ACHN (cell line): ENCODE measurements at places on chromosomes 1 and 21.

- no peak for DNase-seq
These were observed 39.9 kb downstream of the AKNAD1 start for GRCh38 chr1:108817016-108817415.

GRCh38 chr21:33238565-33239255 lies 9.0 kb downstream of the IFNAR2 start:
- no peak for DNase-seq

DNA sequence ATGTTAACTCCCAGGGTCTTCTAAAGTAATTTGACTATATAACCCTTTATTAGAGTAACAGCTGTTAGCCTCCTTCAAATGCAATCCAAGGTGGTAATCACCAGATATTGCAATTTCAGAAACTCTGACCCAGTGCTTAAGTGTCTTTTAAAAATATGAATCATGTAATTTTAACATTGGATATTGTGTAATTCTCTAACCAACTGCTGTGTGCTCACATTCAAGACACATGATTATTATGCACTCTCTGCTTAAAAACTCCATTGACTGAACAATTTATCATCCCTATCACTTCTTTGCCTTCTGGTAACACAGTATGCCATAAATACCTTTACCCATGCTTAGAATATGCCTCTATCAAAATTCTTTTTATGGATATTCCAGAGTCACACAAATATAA lies 537.4 kb upstream of the RGS18 start:
- DNase-seq: no peak

- no peak for DNase-seq
These were observed 100.1 kb downstream of the C1orf21 start for GRCh38 chr1:184486761-184487445.

- no peak for DNase-seq
These were observed 33.2 kb upstream of the SAMD13 start for GRCh38 chr1:84268346-84268745.

DNA sequence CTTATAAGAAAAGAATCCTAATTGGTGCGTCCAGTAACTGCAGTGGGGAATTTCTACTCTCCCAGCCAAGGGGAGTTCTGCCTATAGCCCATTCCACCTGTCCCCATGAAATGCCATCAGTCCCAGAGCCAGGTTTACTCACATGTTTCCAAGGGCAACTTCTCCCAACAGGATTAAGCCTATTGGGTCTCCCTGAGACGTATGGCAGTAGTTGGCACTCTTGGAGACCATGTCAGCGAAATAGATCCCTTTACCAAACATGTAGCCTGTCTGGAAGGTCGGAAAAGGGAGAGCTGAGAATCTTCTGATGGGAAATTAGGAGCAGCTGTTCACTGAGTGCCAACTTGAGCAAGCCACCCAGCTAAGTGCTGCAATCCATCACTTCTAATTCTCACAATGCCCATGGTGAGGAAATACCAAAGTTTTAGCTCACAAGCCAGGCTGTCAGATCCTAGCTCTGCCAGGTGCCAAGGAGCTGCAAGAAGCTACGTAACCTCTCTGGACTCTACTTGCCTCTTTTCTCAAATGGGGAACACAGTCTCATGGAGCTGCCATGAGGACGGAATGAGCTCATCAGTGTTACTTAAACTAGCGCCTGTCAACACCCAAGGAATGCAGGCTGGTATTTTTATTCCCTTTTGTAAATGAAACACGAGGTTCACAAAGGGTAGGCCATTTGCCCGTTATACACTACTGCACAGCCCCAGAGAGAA lies 43.9 kb downstream of the PARP1 start:
- DNase-seq: no peak

DNA sequence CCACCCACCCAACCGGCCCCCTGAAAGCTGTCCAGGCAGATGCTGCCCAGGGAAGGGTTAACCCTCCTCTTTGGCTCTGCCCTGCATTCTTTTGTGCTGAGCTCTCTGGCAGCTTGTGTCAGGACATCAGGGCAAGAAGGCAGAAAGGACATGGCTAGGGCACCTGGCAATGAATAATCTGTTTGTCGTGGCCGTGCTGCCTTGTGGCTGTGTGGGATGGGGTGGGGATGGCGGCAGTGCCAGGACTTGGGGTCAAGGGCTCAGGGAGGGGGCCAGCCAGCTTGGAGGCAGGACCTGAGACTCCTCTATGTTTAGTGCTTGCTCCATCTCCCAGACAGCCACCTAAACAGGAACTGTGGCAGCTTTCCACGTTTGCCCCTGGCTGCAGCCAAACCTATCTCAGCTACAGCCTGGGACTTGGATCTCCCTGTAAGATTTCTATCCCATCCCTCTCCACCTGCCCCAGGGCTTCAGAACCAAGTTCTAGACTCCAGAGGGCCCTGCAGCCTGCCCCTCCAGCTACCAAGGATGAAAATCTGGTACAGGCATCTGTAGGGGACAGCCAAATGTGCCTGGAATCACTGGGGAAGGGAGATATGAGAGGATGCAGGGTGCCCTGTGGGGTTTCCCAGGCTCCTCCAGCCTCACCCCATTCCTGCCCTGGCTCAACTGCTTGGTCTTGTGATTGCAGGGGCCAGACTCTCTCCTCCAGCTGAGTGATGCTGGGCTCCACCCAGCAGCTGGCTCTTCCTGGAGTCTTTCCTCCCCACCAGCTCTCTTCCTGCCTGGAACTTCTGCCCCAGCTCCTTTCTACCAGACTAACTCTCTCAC lies 9.6 kb upstream of the GPR37L1 start:
- peak; percentile 79 for DNase-seq

DNA sequence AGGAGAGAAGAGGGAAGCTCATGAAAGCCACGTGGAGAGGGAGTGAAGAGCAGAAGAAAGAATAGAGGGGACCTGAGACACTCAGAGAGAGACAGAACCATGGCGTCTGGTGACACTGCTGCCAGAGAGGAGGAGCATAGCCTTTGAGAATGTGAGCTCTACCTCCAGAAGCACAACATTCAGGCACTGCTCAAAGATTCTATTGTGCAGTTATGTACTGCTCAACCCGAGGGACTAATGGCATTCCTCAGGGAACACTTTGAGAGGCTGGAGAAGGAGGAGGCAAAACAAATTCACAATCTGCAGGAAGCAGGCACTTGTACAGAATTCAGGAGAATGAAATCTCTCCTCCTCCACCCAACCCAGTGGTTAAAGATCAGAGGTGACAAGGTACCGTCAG lies 45.1 kb downstream of the BTBD8 start:
- no peak for DNase-seq

DNA sequence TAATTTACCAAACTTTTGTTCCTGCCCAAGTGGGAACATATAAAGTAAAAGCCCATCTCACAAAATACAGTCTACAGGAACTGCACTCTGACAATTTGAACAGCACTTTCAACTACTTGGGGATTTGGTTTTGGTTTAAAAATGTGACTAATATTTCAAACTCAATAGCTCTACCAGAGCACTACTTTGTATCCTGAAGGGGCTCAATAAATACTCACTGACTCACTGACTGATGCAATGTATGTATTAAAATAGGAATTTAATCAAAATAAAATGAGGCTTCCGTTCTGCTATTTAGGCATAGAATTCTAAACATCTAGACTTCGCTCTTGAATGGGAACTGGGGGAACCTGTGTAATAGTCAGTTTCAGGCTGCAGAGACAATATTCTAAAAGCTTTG lies 21.9 kb downstream of the EFCAB14 start:
- DNase-seq: no peak

DNA sequence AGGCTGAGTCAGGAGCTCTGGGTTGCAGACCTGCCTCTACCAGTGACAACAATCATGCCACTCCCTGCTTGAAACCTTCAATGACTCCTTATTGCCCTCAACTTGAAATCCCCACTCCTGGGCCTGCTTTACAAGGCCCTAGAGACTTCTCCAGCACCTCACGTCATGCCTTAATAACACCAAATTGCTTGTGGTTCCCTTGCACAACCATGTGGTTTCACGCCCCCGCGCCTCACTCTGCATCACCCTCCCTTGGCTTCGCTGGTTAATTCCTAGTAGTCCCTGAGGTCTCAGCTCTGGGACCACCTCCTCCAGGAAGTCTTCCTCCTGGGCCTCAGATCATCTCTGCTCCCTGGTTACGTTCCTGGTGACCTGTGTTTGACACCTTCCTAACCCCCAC lies 33.0 kb downstream of the EPHA2 start:
- DNase-seq: peak; percentile 92

DNA sequence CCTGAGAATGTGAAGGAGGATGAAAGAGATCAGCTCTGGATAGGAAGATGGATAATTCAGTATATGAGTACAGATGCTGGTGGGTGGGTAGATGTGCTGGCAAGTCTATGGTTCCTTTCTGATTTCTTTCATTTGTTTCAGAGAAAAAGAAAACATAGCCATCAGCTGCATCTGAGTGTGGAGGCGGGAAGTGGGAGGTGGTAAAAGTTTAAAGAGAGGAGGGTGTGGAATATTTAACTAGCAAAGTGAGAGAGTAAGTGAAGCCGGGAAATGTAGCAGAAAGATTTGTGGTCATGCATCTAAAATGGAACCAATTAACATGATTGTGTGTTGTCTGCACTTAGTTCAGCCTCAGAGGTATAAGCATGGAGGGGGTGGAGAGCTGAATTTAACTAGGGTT lies 16.4 kb downstream of the RPE65 start:
- DNase-seq: no peak

DNA sequence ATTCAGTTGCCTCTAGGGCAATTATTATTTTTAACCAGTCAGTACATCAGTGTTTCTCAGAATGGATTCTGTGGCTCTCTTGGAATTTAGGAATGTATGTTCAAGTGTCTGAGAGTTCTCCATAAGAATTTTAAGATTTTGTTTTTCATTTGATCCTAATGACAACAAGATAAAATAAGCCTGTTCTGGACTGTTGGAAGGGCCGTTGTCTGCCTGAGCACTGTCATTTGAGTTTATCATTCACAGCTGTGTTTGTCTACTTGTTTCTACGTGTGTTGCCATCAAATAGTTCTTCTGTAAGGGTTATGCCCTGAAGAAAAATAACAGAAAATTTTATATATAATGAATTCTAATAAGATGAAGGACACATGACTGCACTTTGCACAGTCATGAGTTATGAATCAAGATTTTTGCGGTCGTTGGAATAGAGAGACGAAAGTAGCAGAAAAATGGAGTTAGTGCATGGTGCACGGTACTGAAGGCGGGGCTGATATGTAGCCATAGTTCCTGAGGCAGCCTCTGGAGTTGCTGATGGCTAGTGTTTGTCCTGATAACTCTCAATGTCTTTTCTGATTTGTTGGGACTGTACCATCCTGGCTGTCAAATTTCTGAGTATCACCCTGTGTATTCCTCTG lies 92.5 kb downstream of the NOS1AP start:
- no peak for DNase-seq

GRCh38 chr1:210239349-210240111 lies 6.9 kb downstream of the SERTAD4 start:
- peak; percentile 87 for DNase-seq

DNA sequence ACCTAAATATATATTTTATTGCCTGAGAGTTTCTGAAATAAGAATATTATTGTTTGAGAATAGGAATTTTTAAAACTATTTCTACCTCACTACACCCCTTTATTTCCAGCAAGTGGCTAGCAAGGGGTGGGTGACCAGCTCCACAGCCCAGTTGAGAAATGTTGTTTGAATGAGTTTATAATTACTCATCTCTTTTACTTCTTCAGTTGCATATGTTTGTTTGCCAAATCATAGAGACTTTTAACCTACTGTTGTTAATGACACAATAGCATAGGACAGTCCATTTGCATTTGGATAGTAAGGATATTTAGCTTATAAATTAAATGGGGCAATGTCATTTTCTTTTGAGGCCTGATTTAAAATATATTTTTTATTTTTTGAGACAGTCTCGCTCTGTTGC lies 127.8 kb downstream of the NRDC start:
- DNase-seq: no peak

GRCh38 chr1:238778113-238778512 lies 608.3 kb upstream of the CHRM3 start:
- DNase-seq: no peak

DNA sequence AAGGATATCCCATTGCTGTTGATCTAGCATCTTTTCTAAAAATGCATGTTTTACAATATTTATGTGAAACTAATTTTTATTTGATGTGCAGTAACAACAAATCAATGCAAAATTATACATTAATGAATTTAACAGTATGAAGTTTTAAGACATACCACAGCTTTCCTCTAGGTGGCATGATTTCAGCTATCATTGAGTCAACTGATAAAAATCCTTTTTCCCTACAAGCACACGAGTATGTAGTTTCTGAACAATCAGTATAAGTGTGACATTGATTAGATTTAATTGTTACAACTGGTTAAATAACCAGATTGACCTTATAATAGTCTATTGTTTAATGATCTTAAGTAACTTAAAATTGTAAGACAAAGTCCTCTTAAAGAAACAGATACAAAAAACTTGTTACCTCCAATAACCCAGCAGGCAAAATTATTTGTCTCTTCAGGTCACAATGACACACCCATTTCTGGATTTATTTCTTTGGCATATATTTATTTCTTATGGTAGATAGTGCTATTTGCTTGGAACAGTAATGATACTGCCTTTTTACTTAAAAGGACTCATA lies 5.8 kb upstream of the TGFB2 start:
- peak; percentile 64 for DNase-seq

GRCh38 chr1:38740487-38740886 lies 119.1 kb downstream of the RRAGC start:
- DNase-seq: no peak

GRCh38 chr1:229217716-229218115 lies 53.2 kb upstream of the RAB4A start:
- peak; percentile 12 for DNase-seq

- no peak for DNase-seq
These were observed 158.9 kb downstream of the ST6GALNAC5 start for GRCh38 chr1:77026135-77026534.

DNA sequence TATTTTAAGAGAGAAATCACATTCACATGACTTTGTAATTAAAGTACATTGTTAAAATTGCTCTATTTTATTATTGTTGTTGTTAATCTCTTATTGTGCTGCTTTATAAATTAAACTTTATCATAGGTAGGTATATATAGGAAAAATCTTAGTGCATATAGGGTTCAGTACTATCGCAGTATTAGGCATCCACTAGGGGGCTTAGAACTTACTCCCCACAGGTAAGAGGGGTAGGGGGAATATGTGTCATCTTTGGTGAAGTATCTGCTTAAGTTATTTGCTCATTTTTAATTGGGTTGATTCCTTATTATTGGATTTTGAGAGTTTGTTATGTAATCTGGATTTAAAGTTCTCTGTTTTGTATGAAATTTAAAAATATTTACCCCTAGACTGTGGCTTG lies 385.2 kb downstream of the DUSP10 start:
- no peak for DNase-seq
